ENCODE measurements at places on chromosomes 4 and X. TPM values are rescaled to one million over a fixed set of nuclear protein-coding genes. Genes with fewer than 3 reads are reported as not detected.

DNA sequence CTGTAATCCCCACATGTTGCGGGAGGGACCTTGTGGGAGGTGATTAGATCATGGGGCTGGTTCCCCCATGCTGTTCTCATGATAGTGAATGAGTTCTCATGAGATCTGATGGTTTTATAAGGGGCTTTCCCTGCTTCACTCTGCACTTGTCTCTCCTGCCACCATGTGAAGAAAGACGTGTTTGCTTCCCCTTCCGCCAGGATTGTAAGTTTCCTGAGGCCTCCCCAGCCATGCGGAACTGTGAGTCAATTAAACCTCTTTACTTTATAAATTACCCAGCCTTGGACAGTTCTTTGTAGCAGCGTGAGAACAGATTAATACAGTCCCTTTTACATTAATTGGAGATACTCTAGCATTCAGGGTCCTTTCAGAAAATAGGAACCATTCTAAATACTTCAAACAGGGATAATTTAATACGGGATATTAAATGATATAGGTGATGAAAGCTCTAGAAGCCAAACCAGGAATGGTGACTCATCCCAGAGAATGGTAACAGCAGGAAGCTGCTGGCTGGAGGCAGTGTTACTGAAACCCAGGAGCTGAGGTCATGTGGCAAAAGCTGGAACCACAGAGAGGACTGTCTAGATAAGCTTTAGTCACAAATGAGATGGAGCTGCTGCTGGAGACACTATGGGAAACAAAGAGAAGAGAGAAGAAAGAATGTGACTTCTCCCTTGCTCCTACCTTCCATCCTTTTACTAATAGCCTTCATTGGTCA is 57.3 kb downstream of the GSTCD start:
- DNase-seq: no peak

- no peak for DNase-seq
Measured at GRCh38 chr4:103204111-103204510, 6.0 kb upstream of the CENPE start.

DNA sequence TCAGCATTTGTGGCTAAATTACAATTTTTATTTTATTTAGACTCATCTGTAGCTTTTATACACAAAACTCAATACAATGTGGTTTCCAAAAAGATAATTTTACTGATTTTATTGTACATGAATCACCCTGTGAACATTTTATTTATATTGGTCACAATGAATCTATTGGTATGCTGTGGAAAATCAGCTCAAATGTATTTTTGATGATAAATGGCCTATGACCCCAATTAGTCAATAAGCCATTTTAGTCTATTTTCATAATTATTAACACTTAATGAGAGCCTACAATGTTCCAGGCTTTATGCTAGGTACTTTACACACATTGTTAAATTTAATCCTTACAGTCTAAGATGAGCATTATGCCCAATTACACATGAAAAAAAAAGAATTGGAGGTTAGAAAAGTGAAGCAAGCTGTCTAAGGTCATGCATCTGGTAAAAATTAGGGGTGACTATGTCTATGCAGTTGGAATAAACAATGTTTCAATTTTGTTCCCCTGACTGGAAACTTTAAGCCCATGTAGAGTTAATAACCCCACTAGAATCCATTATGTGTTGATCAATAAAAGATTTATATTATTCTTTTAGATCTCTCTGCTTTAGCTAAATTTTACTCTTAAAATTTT is 344.7 kb downstream of the PABPC4L start:
- DNase-seq: no peak

DNA sequence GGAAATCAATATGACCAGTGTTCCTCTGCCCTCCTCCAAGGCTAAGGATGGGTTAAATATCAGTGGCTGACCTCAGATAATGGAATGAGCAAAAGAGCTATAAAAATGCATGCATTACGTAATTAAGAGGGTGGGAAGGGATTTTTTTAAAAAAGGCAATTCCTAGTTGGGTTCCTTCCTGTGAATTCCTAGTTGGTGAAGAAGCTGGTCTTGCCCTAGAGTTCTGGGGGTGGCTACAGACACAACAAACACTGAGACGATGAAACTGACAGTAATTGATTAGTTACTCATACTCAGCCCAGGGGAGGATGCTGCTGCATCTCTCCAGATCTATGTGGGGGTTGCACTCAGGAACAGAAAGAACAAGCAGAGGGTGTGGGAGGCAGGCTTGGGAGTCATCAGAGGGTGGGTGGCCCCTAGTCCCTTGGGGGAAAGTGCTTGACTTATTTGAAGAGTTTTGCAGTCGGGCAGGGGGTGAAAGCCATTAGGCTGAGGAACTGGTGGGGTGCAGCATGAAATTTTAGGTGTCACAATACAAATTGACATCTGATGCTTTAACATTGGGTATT is 662.0 kb upstream of the FRG1 start:
- DNase-seq: no peak

DNA sequence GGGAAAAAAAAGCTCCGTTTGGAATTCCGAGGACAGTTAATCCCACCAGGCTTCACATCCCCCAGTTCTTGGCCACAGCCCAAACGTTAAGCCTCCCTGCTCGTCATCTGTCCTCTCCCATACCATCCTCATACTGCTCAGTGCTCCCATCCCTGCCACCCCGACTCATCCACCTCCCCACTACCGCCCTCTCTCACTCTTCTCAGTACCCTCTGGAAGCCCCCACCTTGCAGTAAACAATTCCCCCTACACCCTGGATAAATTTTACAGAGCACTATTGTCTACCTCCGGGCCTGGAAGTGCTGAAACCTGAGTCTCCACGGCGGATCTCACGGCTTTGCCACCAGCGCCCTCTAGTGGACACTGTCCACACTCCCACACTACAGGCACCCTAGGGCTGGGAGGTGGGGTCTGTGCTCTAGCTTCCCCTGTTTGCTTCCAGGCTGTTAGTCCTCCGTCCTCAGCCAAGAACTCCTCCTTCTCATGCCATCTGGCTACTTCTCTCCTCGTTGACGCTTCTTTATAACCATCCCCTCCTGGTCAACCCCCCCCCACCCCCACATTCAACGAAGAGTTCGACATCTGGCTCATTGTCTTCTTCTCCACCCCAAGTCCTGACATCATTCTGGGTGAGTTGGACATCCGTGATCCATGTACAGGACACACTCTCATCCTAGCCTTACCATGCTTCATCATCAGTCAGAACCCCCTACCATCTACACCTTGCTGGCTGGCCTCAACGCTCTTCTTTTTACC is 54.5 kb downstream of the RTL9 start:
- DNase-seq: peak; percentile 62

DNA sequence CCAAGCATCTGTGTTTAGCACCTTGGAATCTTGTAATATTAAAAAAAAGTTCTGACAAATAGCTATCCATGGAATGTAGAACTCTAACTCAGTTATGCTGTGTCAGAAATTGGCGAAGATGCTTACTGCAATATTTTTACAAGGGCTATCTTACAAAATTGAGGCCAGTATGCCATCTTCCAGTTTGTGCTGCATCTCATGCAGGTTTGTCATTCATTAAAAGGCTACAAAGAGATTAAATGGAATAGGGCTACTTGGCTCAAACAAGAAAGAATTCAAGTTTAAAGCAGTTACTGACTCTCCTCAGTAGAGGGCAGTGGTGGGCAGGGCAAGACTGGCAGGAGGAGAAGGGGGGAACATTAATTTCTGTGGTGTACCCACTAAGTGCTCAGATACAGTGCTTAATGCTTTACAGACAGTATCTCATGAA is 66.5 kb downstream of the SHROOM4 start:
- DNase-seq: no peak

GRCh38 chr4:188691811-188692210 is 552.6 kb downstream of the TRIML1 start:
- no peak for DNase-seq

- no peak for DNase-seq
Measured at GRCh38 chr4:12084690-12085089, 656.0 kb upstream of the HS3ST1 start.

DNA sequence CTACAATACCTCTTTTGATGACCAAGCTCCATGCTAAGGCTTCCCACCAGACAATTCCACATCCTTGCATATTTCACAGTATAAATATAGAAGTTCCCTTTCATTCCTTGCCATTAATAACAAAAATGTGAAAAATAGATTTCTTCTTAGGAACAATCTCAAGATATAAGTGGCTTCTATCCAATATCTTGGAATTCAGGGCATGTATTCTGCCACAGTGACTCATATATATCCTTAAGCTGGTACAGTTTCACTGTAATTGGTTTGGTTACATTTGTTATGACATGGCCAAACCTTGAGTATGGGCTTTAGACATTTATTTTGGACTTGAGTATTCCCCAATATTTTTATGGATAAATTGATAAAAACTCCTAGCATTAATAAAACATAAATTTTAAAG is 181.7 kb upstream of the DDX53 start:
- DNase-seq: no peak

DNA sequence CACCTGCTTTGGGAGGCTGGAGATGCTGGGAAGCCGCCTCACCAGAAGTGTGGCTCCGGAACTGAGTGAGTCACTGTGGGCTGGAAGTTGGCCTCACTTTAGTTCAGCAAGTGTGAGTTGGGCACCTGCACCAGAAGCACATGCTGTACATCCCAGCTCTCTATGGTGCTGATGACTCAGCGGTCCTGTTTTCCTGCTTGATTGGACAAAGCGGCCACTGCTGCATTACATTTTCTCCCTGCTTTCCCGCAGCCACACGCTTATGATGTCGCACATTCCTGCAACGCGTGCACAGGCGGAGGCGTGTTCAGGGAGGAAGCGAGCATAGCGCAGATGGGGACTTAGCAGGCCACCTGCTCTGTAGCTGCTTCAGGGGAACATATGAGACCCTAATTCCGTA is 26.7 kb upstream of the CLDN34 start:
- no peak for DNase-seq

DNA sequence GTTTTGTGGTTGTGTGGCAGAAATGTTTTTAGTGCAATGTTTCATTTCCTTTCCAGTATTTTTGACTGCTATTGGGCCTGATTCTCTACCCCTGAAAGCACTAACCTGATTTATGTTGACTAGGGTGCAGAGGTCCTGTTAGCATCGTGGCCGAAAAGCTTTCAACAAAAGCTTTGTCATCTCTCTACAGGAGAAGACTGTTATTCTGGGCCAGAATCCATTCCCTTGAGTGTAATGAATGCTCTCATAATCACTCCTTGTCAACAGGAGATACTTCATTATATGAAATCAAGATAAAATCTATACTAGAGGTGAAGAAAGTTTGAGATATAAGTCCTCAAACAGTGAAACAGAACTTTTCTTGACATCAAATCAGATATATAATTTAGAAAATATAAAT is 195.5 kb downstream of the ZNF330 start:
- DNase-seq: no peak

DNA sequence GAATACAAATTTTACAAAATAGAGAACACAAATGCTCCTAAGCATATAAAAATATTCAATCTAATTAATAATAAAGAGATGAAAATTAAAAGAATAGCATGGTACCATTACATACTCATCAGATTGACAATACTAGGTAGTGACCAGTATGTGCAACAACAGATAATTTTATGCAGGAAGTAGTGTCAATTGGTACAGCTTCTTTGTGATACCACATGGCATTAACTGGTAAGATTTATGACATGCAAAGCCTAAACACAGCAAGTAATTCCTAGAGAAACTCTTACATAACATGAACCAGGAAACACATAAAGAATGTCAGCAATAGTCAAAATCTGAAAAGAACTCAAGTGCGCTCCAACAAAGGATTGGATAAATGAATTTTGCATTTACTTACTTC is 26.3 kb downstream of the CXCL2 start:
- DNase-seq: no peak

GRCh38 chrX:7891928-7892327 is 35.3 kb downstream of the PNPLA4 start:
- DNase-seq: no peak

DNA sequence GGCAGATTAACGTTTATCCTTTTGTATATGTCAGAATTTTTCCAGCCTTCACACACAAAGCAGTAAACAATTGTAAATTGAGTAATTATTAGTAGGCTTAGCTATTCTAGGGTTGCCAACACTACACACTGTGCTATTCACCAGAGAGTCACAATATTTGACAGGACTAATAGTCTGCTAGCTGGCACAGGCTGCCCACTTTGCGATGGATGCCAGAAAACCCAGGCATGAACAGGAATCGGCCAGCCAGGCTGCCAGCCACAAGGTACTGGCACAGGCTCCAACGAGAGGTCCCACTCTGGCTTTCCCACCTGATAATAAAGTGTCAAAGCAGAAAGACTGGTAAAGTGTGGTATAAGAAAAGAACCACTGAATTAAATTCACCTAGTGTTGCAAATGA is 94.8 kb downstream of the TET2 start:
- peak; percentile 19 for DNase-seq

DNA sequence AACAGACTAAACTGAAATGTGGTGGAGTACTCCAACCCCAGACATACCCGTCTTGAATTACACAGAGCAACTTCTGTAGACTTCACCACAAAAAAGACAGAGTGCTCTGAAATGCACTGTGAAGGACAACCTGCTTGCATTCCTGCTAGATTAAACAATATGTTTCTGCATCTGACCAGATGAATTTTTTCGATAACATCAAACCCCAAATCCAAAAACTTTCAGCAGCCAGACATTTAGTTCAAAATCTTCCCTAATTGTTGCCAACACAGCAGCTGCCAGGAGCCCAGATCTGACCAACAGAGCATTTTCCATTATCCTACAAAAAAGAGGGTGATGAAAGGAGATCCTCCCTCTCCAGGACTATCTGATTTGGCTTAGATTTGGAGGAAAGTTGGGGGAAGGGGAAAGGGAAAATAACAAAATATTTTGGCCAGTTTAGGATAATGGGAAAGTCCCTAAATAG is 356.5 kb downstream of the PDGFC start:
- peak; percentile 19 for DNase-seq

GRCh38 chr4:146478009-146478408 is 43.7 kb downstream of the SLC10A7 start:
- no peak for DNase-seq

- DNase-seq: no peak
Measured at GRCh38 chr4:121155893-121156292, 8.2 kb downstream of the TNIP3 start.

- no peak for DNase-seq
Measured at GRCh38 chrX:18194688-18195087, 26.0 kb downstream of the BEND2 start.

The SLC34A2 gene
- total RNA-seq: 6.9 TPM

The SOX3 gene
- total RNA-seq: not detected

The TLL1 gene
- total RNA-seq: 4.3 TPM

The TDO2 gene
- not detected for total RNA-seq

The SEL1L3 gene
- total RNA-seq: 14.7 TPM

The GNRHR gene
- total RNA-seq: not detected

The F8A1 gene
- total RNA-seq: 8.5 TPM

The F9 gene
- total RNA-seq: not detected

The CLDN22 gene
- not detected for total RNA-seq

The RHOH gene
- 16.4 TPM for total RNA-seq

The FGF13 gene
- total RNA-seq: 13.1 TPM

The ARL13A gene
- not detected for total RNA-seq

The LRRC66 gene
- 0.33 TPM for total RNA-seq

All from breast epithelium (tissue), 4 donors.